ENCODE measurements at places on chromosomes 1 and 21.

DNA sequence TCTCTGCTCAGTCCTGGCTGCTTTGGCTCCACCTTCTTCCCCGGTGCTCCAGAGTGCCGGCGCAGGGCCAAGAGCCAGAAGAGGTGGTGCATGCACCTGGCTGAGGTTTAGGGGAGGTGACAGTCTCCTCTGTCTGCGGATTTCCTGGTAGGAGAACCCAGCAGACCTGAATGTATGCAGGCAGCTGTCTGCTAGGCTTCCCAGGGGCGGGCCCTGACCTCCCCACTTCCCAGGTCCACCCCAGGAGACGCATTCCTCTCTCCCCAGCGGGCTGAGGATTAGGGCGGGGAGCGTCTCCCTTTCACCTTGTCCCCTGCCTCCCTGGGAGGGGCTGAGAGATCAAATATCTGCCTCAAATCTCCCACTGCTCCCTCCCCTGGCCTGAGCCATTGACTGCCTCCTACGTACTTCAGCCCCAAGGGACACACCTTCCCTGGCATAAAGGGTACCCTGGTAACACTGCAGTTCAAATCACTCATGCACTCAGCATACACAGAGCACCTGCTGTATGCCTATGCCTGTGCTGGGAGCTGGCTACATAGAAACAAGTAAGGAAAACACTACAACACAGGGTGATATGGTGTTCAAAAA lies 27.5 kb downstream of the DMBX1 start:
- DNase-seq, result no peak

GRCh38 chr1:9145021-9145668 lies 16.2 kb upstream of the GPR157 start:
- DNase-seq, result no peak

- no peak for DNase-seq
These were observed 7.0 kb downstream of the TMEM63A start for GRCh38 chr1:225875044-225875815.

DNA sequence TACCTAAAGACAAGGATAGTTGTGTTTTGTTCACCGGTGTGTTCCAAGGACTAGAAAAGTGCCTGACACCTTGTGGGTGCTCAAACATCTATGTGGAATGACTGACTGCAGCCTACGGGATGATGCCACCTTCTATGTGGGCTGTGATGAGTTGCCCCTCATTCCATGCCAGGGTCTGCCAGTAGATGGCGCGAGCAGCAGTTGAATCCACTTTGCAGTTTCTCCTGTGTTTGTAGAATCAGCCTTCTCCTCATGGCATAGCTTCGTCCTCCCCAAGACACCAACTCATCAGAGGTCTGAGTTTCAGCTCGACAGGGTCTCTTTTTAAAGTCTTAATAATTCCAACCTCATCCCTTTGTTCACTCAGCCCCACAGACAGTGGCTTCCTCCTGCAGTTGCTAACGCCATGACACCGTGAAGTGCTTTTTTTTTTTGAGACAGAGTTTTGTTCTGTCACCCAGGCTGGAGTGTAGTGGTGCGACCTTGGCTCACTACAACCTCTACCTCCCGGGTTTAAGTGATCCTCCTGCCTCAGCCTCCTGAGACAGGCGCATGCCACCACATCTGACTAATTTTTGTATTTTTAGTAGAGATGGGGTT lies 133.7 kb downstream of the CAPN8 start:
- DNase-seq, result peak; percentile 36

- no peak for DNase-seq
These were observed 99.3 kb downstream of the GLUL start for GRCh38 chr1:182292193-182292741.

DNA sequence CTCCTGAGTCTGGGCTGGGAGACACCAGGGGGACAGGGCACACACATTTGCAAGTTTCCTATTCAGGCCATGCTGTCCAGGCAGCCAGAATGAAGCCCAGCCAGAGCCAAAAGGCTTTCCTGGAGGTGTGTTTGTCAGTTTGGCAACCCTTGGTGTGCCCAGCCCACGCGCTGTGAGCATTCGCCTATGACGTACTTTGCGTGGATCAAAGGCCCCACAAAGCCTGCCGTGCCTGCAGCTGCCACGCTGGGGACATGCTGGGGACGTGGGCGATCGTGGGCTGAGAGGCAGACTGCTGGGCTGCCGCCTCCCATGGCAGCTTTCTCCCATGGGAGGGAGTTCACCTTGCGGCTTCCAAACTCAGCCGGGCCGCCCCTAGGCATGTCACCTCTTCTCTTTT lies 57.5 kb downstream of the CD247 start:
- DNase-seq, result no peak

DNA sequence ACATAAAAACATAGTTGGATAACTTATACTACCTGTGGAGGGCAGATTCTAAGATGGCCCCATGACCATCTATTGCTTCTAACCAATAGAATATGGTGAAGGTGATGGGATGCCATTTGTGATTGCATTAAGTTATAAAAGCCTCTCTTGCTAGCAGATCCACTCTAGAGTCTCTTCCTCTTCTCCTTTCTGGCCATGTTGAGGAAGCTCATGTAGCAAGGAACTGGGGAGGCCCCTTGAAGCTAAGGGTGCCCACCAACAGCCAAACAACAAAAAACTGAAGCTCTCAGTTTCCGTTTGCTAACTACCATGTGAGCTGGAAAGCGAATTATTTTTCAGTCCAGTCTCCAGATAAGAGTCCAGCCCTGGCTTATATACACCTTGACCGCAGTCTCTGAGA lies 16.0 kb upstream of the AGO1 start:
- DNase-seq, result no peak

DNA sequence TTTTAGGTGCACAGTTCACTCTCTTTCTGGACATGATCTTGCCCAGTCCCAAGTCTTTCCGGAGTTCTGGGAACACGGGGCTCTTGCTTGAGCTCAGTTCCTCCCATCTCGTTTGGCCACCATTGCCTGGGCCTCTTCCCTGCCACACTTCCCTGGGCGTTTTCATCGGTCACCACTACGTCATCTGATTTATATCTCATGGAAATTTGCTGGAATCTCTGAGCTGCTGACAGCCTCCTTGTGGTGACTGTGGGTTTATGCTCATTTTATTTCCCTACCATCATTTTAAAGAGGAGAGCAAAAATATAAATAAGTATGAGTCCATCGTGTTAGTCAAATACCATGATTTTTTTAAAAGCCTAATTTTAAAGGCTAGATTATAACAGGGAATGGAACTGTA lies 449.1 kb upstream of the KAZN start:
- no peak for DNase-seq

- DNase-seq, result no peak
These were observed 2.4 kb downstream of the LYPD8 start for GRCh38 chr1:248753029-248753594.

- no peak for DNase-seq
These were observed 8.2 kb downstream of the TRMT13 start for GRCh38 chr1:100141192-100141591.

DNA sequence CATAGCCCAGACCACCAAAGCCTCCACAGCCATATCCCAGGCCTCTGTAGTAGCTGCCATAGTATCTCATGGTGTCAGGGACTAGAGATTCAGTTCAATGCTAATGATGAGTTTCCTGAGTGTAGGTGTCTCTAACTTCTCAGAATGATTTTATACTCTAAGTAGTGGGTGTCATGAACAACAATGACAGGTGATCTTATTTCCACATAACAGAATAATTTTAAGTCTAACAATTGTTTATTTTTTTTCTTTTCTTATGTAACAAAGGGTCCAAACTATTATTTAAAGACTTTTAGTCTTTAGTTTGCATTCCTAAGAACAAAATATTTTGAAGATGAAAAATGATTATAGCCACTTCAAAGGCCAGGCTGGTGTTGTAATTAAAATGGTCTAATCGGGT lies at the start of gene KRTAP19-6:
TSS of gene KRTAP19-6 (minus strand) at position 101 of the 400 bp plus-strand sequence. CDS start at position 70, 31 bp downstream.
- no peak for DNase-seq

DNA sequence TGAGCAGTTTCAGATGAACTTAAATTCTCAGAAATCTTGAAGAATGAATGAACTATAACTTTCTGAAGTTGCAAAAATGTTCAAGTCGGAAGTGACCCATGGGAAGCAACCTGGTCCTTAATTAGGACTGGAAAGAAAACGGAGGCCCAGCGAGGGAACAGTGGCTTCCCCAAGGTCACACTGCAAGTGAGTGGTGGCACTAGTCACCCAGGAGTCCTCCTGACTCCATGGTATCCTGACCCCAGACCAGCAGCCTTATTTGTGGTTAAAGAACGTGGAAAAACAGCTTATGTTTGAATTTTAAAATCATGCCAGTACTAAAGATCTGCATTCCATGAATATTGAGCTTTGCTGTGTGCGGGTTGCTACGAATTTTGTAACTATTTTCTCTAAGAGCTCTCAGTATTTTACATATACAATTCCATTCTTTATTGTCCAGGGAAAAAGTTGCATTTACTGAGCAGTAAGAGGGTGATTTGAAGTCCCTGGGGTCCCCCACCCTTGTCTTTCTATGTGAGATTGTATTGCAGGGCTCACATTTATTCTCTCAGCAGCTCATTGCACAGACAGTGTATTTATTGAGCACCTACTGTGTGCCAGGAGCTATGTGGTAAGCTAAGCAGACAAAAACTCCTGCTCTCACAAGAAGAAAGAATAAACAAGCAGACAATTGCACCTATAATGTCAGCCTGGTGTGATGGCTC lies 61.6 kb upstream of the ATP5PO start:
- no peak for DNase-seq

- peak; percentile 10 for DNase-seq
These were observed 7.6 kb downstream of the CD101 start for GRCh38 chr1:117009132-117009531.

DNA sequence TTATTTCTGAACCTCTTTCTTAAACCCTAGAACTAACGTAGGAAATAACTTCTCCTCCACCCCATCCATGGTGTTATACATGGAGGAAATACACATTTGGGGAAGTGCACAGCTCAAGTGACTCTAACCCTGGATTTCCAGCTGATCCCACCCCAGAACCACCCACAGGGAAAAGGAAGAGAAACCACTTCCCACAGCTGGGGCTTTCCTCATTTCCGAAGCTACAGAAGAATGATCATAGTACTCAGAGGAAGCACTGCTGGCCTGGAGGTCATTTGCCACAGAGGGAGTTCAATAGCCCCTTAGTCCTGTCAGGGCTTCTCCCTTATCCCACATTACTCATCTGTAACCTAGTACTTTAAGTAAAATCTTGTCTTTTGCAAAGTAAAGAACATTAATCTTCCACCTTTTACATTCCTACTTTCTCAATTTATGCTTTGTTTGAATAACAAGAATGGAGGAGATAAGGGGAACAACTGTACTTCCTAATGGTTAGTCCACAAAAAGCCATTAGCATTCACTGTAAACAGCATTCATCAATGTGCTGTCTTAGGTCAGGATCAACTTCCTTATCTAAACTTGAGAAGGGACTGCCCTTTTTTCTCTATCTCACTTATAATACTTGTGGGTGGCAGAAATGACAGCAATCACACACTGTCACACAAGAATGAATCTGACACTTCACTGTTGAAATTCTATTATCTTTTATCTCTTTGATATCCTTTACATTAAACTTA lies 63.0 kb upstream of the RGS1 start:
- no peak for DNase-seq

DNA sequence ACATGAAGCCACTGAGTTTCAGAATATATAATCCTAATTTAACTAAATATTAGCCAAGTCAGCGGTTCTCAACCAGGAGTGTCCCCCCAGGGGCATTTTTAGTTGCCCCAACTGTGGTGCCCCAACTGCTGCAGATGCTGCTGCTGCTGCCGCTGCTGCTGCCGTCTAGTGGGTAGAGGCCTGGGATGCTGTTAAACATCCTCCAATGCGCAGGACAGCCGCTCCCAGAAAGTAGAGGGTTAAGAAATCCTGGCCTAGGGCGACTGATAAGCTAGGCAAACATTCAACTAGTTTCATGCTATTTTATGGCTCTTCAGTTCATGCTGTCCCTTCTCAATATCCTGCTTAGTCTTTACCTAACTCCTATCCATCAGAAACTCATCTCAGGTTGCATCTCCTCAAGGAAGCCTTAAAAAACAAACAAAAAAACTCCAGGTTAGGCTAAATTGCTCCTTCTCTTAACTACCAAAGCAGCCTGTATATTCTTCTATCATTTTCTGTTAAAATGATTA lies 9.9 kb upstream of the DCAF6 start:
- no peak for DNase-seq

GRCh38 chr21:36504067-36505058 lies 24.4 kb upstream of the CLDN14 start:
- DNase-seq, result peak; percentile 54

- DNase-seq, result no peak
These were observed 72.6 kb upstream of the TRABD2B start for GRCh38 chr1:48069662-48070395.

DNA sequence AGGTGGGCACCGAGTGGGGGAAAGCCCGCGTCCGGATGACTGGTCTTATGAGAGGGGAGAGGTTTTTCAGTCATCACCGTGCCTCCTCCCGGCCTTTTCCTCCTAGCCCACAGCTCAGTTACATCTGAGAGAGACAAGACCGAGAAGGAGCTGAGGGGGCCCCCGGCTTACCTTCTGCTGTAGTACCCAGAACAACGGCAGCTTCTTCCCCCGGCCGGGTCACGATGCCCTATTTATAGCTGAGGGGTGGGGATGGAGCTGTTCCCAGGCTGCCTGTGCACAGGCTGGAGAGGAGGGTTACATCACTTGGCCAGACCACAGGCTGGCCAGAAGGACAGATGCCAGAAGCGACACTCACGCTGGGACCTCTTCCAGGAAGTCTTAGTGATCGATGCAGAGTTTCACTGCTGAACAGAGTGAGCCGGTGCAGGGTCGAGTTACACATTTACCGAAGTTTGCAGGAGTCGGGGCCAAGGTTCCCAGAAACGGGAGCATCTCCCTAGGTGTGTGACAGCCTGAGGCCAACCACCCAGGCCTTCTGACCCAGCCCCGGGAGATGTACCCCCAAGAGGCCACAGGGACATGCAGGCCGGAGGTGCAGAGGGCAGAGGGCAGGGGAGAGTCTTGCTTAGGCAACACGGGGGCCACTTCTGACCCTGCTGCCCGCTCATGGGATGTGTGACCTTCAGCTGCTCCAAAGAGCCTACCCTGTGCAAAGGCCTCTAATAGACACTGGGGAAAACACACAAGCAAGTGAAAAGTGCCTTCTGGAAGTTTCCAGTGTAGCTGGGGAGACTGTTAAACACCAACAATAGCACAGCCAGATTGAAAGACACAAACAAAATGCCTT lies at the start of gene AGT:
TSS of gene AGT (minus strand) at position 208 of the 850 bp plus-strand sequence. CDS start 3,299 bp downstream, outside the sequence.
- no peak for DNase-seq

GRCh38 chr1:29270929-29271521 lies 34.7 kb downstream of the PTPRU start:
- DNase-seq, result no peak

DNA sequence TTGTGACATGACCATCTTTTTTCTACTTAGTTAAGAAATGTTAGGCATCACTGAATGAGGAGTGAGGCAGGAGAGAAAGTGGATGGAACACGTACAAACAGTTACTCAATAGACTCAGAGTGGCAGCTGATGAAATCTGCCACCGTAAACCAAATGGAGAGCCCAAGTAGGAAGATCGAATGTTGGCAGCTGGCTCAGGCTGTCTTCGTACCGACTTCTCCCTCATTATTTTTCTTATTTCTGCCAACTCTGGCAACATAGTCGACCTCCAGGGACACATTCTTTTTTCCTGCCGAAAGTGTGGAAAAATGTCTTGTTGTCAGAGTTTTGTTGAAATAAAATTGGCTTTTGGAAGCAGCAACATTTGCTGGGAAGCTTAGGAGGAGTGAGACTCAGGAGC lies 143.3 kb downstream of the GREM2 start:
- DNase-seq, result no peak

All from CD4-positive, alpha-beta T cell treated with Interleukin-15 for 4 hours (primary cell).